ENCODE measurements at places on chromosomes 16 and 17. TPM values are rescaled to one million over a fixed set of nuclear protein-coding genes. Genes with fewer than 3 reads are reported as not detected.

- DNase-seq: no peak
These were observed 123.0 kb downstream of the MSI2 start for GRCh38 chr17:57379237-57379894.

DNA sequence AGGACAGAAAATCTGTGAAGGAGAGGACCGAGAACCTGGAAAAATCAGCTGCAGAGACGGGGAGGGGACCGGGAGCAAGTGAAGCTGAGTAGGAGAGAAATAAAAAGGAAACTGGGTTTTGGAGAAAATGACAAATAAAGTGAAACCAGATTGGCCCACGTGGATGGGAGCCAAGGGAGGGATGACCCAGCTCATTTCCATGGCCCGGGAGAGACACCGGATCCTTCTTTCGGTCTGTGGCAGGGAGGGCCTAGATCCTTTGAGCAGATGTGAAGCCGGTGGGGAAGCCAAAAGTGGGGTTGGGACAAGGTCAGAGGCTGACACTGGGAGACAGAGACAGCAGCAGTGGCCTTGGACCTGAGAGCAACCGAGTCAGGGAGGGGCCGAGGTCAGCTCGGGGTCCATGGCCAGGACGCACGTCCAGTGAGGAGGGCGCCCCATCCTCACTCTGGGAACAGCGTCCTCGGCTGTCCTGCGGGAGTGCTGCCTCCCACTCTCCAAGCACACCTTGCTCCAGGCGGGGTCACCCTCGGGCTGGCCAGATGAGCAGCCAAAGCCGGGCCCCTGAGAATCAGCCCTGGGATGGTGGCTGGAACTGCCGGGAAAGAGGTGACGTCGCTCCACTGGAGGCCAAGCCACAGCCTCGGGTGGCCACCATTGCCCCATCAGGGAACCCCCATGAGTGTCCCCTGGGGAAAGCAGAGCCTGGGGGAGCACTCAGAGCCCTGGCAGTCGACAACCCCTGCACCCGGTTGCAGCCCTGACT, 50.8 kb upstream of the CDR2 start:
- DNase-seq: no peak

GRCh38 chr16:31465788-31466370, 6.1 kb upstream of the TGFB1I1 start:
- DNase-seq: no peak

- no peak for DNase-seq
These were observed 13.7 kb downstream of the BLMH start for GRCh38 chr17:30278032-30278431.

DNA sequence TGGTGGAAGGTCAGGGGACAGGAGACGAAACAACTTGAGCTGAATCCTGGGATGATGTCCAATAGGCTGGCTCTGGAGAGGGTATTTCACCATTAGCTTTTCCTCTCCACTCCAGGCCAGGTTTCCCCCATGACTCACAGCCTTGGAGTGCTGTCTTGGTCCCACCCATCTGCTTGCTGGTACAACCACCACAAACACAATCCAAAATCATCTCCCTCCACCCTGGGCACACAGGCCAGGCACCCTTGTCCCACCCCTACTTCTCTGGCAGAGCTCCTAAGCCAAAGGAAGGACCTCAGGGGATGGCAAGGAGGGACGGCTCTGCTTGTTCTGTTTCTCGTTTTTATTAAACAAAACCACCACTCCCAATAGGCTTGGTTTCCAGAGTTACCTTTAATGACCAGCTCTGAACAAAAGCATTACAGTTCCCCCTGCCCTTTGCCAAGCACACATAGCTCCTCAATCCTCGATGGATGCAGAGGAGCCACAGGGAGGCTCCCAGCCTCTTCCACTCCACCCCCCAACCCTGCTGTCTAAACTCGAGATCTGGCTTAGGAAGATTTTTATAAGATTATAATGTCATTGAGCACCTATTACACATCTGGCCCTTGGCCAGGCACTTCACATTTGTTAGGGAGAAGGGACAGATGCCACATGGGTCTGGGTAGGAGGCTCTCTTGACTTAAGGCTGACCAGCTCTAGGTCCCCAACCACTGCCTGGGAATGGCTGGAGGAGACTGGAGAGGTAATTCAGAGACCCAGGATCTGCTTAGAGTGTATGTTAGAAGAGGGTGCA, 13.3 kb downstream of the CAVIN1 start:
- DNase-seq: no peak

GRCh38 chr17:35774499-35774898, 13.8 kb downstream of the C17orf50 start:
- no peak for DNase-seq

NPIPB13 gene
- total RNA-seq: 0.78 TPM

FBXL20 gene
- 22.9 TPM for total RNA-seq
